Stimulated activated CD8-positive, alpha-beta memory T cell treated with anti-CD3 and anti-CD28 coated beads, Interleukin-15, amount 100 ng/mL, for 24 hours (primary cell): ENCODE measurements at places on chromosomes 12 and 14.

- DNase-seq: no peak
These were observed 428.8 kb downstream of the ZFP36L1 start for GRCh38 chr14:68363843-68364767.

GRCh38 chr12:132427999-132428935 lies 61.7 kb upstream of the FBRSL1 start:
- no peak for DNase-seq

- DNase-seq: no peak
These were observed 99.3 kb downstream of the SINHCAF start for GRCh38 chr12:31226639-31227038.

GRCh38 chr12:94590428-94590827 lies 59.9 kb downstream of the TMCC3 start:
- DNase-seq: no peak

GRCh38 chr12:29719381-29719780 lies 64.4 kb downstream of the TMTC1 start:
- DNase-seq: no peak

- DNase-seq: no peak
These were observed 645.0 kb upstream of the NOVA1 start for GRCh38 chr14:27242874-27243273.

DNA sequence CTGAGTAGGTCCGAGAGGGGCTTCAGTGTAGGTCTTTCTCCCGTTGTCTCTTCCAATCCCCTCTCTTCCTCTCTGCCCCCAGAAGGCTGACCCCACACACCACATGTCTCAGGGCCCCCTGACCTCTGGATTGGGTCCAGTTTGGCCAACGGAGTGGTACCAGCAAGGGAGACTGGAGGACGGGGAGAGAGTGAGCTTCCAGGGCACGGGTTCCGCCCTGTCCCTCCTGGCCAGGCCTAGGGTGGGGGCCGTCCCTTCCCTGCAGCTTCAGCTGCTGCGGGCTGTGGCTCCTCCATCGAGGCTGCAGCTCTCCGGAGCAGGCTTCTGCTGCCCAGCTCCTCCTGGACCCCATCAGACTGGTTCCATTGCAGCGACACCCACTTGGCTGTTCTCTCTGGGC lies 17.4 kb downstream of the FZD10 start:
- DNase-seq: no peak

GRCh38 chr12:108985750-108986149 lies 35.1 kb downstream of the SVOP start:
- DNase-seq: no peak

- no peak for DNase-seq
These were observed 105.0 kb downstream of the SNAPC1 start for GRCh38 chr14:61866932-61867920.

- no peak for DNase-seq
These were observed 34.9 kb downstream of the PDE3A start for GRCh38 chr12:20403230-20403629.

GRCh38 chr12:62725781-62726180 lies 209.2 kb downstream of the PPM1H start:
- DNase-seq: no peak

GRCh38 chr12:92568691-92569090 lies 134.1 kb upstream of the PLEKHG7 start:
- no peak for DNase-seq

- no peak for DNase-seq
These were observed 13.9 kb downstream of the TAS2R43 start for GRCh38 chr12:11078246-11078645.

DNA sequence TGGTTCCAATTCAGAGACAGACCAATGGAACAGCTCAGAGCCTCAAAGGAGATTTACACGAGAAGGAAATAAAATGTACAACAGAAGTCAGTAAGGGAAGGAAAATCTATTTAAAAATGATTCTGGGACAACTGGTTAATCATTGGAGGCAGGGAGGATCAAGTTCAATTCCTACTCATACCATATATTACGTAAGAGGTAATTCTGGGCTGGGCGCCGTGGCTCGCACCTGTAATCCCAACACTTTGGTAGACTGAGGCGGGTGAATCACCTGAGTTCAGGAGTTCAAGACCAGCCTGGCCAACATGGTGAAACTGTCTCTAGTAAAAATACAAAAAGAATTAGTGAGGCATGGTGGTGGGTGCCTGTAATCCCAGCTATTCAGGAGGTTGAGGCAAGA lies 36.7 kb upstream of the PITPNM2 start:
- DNase-seq: no peak
